H1 (cell line): ENCODE measurements at places on chromosomes 7 and 10. TPM values are rescaled to one million over a fixed set of nuclear protein-coding genes. Genes with fewer than 3 reads are reported as not detected.

Gene KCNH2
- 7.7 and 8.0 TPM in 2 replicates for total RNA-seq

Gene ZNF503
- total RNA-seq: 0.13 and 0.27 TPM in 2 replicates

Gene SMURF1
- total RNA-seq: 23.5 and 24.5 TPM in 2 replicates

Gene NDUFB8
- 175 and 189 TPM in 2 replicates for total RNA-seq

Gene EBF3
- total RNA-seq: 0.26 and 0.38 TPM in 2 replicates

Gene PCGF6
- total RNA-seq: 16.2 and 18.6 TPM in 2 replicates

Gene MRPS33
- total RNA-seq: 62.6 and 66.4 TPM in 2 replicates

Gene ADK
- total RNA-seq: 39.8 and 42.4 TPM in 2 replicates

Gene HTR7
- total RNA-seq: 24.6 and 26.9 TPM in 2 replicates

Gene AQP1
- total RNA-seq: 0.17 and 0.19 TPM in 2 replicates

Gene CLDN4
- 28.0 TPM in 2 replicates for total RNA-seq

Gene IGF2BP3
- 190 and 193 TPM in 2 replicates for total RNA-seq

Gene HOXA1
- total RNA-seq: not detected in 2 replicates

Gene CALCR
- total RNA-seq: 3.0 and 3.6 TPM in 2 replicates

Gene FXYD4
- total RNA-seq: not detected in 2 replicates

Gene GSDME
- total RNA-seq: 7.6 and 8.5 TPM in 2 replicates

Gene SLC39A12
- total RNA-seq: not detected in 2 replicates

Gene PODXL
- total RNA-seq: 925 and 945 TPM in 2 replicates

Gene SMKR1
- 0.39 and 1.2 TPM in 2 replicates for total RNA-seq

Gene PRSS1
- not detected in 2 replicates for total RNA-seq

Gene ADD3
- total RNA-seq: 78.9 and 85.6 TPM in 2 replicates

Gene GPER1
- 0.24 and 0.52 TPM in 2 replicates for total RNA-seq

Gene KMT2E
- total RNA-seq: 43.8 and 45.0 TPM in 2 replicates
